ENCODE measurements at places on chromosomes 2 and 18.

DNA sequence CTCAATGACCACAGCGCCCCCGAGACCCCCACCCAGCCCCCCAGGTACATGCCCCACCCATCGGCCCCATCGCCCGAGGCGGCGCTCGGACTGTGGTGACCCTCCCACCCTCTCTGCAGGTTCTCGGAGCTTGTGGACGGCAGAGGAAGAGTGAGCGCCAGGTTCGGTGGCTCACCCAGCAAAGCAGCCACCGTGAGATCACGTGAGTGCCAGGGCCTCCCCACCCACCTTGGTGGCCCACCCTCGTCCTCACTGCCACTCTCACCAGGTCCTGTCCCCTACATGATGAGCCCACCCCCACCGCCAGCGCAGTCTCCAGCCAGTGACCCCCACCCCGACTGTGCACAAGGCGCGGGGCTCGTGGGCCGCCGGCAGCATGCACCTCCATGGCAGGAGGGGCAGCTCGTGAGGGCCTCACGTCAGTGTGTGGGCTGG is 30.4 kb downstream of the MTERF4 start:
- no peaks in the 10 kb centered on the region for H3K4me1 ChIP-seq
- H3K27me3 ChIP-seq, result no peaks in the 10 kb centered on the region
- DNase-seq, result no peak

DNA sequence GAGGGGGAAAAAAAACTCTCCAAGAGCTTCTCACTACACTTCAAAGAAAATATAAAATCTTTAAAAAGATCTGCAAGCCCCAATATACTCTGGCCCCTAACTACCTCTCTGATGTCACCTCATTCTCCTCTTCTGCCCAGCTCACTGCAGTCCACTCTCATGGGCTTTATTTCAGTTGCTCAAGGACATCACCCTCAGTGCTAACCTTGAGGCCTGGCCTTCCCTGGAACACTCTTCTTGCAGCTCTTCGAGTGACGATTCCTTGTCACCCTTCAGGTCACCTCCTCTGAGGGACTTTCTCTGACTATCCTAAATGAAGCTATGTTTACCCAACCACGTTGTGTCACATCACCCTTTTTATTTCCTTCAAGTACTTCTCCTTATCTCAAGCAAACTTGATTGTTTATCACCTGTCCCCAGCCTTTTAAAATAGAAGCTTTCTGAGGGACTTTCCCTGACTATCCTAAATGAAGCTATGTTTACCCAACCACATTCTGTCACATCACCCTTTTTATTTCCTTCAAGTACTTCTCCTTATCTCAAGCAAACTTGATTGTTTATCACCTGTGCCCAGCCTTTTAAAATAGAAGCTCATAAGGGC is 10.4 kb downstream of the RTTN start:
- H3K36me3 ChIP-seq, result peaks cover 91% of the 10 kb centered on the region
- H3K4me1 ChIP-seq, result no peaks in the 10 kb centered on the region
- no peak overlapping the region for H3K4me3 ChIP-seq

DNA sequence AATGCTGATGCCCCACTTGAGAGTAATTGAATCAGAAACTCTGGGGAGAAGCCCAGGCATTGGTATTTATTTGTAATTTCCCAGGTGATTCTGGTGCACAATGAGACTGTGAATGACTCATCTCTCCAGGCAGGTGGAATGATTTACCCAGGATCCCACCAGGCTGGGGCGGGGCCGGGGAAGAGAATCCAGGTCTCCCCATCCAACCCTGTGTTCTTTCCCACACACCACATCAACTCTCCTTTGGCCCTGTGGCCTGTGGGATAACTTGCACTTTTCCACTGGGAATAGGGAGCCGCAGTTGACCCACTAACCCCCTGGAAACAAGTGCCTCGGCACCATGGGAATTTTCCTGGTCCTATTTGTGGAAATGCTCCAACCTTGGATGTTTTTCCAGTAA is 409.8 kb downstream of the ZNF521 start:
- H3K27me3 ChIP-seq, result no peaks in the 10 kb centered on the region
- no peak overlapping the region for H3K27ac ChIP-seq
- H3K36me3 ChIP-seq, result no peaks in the 10 kb centered on the region
- no peak for DNase-seq

DNA sequence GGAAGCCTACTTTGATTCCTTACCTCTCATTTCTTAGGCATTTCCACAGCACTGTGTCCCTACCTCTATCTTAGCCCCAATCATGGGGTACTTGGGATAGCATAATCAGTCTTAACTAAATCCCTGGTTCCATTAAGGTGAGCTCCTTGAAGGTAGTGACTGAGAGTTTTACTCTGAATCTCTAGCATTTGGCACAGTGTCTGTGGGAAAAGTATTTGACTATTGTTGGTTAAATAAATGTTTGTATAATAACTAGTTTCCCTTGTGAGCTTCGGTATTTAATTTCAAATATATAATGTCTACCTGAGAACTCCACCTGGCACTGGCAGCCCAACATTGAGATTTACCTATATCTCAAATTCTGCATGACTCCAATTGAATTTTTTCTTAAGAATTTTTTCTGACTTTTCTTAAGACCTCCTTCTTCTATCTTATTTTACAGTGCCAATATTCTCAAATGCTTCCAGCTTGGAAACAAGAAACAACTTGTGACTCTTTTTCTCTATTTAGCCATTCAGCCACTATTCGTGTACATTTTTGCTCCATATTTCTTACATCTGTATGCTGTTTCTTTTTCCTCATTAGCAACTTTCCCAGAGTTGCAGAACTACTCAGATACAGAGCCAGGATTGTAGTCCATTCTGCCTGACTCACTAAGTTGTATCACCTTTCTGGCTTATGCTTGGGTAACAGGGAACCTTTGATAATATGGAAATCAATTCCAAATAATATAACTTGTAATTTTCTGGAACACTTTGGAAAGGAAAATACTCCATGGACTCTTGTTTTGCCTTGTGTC is 214.0 kb upstream of the NT5C1B start:
- H3K36me3 ChIP-seq, result no peaks in the 10 kb centered on the region
- H3K27ac ChIP-seq, result no peak overlapping the region
- DNase-seq, result no peak
- no peaks in the 10 kb centered on the region for H3K27me3 ChIP-seq

Data from esophagus squamous epithelium (tissue), 5 donors.